MCF 10A (cell line): ENCODE measurements at places on chromosomes 1 and 21.

DNA sequence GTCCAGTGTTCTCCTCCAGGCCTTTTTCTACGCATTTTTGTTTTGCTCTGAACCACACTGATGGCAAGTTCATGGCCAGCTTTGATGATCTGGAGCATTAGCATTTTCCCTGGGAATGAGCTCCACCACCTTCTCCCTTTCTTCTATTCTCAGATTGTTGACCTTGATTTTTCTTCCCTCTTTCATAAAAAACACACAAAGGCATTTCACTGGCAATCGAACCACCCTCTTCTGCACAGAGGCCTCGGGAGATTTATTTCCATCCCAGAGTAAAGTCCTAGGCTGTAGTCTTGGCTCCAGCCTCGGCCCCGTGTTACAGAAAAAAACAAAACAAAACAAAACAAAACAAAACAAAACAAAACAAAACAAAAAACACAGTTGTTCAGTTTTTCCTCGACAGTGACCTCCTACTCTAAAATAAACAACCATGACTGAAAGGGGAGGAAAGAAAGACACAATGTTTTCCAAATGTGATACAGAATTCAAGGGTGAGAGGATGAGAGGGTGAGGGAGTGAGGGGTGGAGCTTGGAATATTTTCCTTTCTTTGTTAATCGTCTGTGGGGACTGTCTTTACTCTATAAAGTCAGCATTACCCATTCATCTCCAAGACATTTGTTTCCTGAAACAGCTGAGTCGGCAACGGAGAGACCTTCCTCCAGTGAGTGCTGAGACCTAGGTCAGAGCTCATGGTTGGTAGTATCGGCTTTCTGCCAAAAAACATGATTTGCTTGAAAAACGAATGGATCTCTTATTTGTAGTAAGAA is 29.8 kb upstream of the RNF186 start:
- no peak for DNase-seq

- peak; percentile 62 for DNase-seq
Observed at GRCh38 chr1:29849038-29849750, 612.9 kb downstream of the PTPRU start.

- DNase-seq: no peak
Observed at GRCh38 chr1:35623832-35624231, 17.5 kb downstream of the PSMB2 start.

DNA sequence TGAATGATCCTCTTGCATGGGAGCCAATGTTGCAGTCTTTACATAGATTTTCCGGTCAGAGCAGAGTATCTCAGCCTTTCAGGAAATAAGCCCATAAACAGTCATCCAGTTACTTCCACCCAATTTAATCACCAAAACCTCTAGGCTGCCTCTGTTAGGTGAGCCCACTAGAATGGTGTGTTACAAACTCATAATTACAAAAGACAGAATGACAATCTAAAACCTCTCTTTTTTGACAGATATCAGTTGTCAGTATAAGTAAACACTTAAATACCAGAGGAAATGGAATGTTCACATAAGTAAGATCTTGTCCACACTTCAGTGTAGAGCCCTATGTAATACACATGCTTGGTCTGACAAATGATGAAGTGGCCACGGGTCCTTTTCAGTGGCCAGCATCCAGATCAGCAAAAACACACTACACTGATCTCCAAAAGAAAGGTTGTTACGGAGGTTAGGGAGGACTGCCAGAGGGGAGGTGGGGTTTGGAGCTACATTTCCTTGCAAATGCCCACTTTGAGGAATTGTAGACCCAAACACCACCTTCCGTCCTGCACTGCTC is 71.3 kb upstream of the FBXO28 start:
- DNase-seq: no peak

GRCh38 chr1:205350691-205351141 is 6.0 kb downstream of the KLHDC8A start:
- no peak for DNase-seq

DNA sequence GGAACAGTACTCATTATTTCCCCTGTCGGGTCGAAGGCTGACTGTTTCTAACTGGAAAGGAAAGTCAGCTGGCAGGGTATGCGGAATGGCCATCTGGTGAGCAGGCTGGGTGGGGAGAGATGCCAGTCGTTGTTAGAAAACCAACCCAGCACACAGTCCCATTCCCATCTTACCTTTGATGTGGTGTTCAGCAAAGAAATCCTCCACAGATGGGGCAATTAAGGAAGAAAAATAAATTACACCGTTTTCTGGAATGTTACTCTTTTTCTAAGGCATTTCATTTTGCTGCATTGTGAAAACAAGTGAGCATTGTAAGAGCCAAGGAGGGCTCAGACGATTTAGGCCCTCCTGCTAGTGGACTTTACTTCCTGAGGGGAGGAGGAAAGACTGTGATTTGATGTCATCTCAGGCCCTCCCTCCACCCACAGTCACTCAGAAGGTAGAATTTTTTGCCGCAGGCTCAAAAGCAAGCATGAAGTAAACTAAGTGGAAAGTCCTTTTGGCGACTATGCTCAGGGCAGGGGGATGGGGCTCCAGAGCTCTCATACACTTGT is at the start of gene SLC16A4:
Gene SLC16A4, minus strand, starts transcription at position 335 of the 554 bp plus-strand sequence. CDS start 1,703 bp downstream, outside the sequence.
- peak; percentile 55 for DNase-seq

- peak; percentile 90 for DNase-seq
Observed at GRCh38 chr1:212514056-212514614, 81.4 kb downstream of the NENF start.

GRCh38 chr21:41927727-41928409 is 25.9 kb downstream of the C2CD2 start:
- DNase-seq: no peak

DNA sequence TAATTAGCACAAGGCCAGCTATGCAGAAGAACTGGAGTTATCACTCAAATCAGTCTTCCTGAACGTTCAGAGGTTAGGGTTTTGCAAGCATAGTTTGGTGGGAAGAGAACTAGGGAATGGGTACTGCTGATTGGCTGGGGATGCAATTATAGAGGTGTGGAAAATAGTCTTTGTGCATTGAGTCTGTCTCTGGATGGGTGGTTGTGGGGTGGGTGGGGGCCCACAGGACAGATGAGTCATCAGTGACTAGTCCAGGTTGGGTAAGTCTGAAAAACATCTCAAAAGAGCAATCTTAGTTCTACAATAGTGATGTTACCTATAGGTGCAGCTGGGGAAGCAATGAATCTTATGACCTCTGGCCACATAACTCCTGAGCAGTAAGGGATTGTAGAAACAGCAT is 89.7 kb upstream of the HMCN1 start:
- peak; percentile 60 for DNase-seq

- DNase-seq: no peak
Observed at GRCh38 chr1:173414136-173414535, 63.0 kb upstream of the PRDX6 start.

DNA sequence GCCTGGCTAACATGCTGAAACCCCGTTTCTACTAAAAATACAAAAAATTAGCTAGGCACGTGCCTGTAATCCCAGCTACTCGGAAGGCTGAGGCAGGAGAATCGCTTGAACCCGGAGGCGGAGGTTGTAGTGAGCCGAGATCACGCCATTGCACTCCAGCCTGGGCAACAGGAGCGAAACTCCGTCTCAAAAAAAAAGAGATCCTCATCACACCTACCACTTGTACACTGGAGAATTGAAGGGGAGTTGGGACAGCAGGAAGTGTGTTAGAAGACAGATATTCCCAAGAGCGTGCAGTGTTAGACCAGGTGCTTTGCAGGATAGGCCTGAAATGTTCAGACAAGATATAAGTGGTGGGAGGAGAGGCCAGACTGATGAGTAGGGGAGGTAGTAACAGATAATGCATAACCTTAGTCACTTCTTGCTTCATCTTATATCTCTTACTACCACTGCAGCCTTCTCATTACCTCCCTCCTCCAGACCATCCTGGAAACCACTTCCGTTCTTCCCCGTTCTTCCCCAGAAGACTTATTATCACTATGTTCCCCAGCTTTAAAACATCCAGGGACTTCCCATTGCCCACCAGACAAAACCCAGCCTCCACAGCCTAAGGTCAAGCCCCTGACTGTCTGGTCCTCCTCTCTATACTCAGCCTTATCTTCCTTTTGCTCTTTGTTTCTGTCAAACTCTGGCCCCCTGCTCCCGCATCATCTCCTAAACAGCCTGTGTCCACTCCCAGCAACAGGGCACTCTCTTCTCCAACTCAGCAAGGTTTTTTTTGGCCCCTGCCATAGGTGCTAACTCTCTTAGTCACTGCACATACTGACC is 21.3 kb downstream of the FAM20B start:
- DNase-seq: no peak

- no peak for DNase-seq
Observed at GRCh38 chr1:71135571-71135970, 54.7 kb upstream of the ZRANB2 start.

GRCh38 chr21:20667931-20668330 is 330.3 kb upstream of the NCAM2 start:
- DNase-seq: no peak

- DNase-seq: peak; percentile 88
Observed at GRCh38 chr1:147717051-147717705, 43.2 kb downstream of the GJA5 start.

DNA sequence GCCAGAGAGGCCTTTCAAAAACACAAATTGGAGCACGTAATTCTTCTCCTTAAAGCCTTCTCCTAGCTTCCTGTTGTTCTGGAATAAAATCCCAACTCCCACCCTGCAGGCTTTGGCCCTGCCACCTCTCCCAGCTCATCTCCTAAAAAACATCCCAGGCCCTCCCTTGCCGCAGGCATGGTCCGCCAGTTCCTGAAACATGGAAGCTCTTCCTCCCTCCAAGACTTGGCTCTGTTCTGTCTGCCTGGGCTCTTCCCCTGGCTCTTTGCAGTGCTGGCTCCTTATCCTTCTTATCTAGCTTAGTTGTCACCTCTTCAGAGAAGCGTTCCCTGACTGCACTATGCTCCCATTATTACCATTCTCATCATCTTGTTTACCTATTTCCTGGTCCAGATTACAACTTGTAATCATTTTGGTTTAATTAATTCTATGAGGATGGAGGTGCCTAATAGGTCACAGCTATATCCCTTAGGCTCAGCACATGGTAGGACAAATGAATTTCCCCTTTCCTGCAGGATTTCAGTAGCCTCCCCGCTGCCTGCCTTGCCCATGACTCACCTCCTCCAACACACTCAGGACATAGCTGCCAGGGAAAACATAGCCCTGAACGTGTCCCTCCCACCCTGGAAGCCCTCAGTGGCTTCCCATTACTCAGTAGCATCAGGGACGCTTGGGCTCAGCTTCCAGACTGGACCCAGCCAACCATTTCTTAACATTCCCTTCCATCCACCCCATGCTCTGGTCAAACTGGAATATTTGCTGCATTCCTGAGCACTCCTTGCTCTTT is 15.7 kb upstream of the IGSF21 start:
- peak; percentile 40 for DNase-seq

DNA sequence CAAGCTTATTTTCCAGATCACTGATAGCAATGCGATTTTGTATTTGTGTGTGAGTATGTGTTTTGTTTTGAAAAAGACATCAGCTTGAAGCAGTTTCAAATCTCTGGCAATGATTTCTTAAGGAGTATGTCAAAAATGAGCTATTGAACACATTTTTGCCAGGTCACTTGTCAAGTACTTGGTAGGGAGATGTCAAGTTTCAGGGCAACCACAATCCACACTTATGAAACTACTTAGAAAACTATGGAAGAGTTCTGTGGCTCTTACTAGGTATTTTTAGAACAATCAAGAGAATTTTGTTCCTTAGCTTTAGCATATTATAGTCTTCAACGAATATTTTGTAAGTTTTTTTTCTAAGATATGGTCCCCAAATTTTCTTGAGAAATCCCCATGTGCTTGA is 318.8 kb upstream of the ZRANB2 start:
- no peak for DNase-seq

GRCh38 chr1:225408249-225408648 is 19.6 kb downstream of the LBR start:
- DNase-seq: no peak

DNA sequence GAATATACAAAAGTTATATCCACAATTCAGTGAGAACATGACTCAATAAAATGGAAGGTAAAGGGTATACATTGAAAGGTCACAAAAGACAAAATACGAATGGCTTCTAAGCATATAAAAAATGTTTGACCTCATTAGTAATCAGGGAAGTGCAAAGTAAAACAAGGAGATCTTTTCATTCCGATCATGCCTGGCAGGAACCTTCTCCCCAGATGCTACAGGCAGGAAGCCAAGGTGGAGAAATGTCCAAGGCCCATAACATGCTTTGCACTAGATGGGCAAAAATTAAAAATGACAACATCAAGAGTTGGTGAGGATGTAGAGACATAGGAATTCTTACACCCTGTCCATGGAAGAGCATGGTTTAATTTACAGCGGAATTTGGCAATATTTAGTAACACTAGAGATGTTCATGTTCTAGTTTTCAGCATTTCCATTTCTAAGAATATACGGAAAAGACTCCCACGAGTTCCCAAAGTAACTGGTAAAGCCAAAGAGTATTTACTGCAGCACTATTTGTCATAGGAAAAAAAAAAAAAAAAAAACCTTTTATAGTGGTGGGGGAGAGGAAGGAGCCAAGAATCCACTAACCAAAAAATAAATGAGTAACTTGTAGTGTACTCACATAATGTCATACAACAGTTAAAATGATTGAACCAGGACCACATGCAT is 184.5 kb upstream of the KAZN start:
- DNase-seq: peak; percentile 15

DNA sequence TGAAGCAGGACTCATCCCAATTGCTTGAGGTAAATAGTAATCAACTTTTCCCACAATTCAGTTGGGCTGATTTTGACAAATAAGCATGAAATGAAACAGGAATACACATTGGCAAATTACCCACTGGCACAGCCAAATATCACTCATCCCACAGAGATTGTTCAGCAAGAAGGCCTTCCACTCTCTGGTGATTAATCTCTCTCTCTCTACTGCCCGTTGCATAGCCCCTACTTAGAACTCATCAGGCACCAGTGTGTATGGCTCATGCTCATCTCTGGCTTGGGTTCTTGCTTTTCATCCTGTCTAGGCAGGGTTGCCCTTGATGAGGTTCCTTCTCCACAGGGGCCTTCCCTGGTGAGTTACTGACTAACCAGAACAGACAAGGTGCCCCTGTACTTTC is 1.1 kb downstream of the BSDC1 start:
- no peak for DNase-seq

- DNase-seq: no peak
Observed at GRCh38 chr1:200252531-200252930, 157.3 kb downstream of the ZNF281 start.

GRCh38 chr1:44673675-44674112 is 587 bp downstream of the TMEM53 start:
- no peak for DNase-seq

DNA sequence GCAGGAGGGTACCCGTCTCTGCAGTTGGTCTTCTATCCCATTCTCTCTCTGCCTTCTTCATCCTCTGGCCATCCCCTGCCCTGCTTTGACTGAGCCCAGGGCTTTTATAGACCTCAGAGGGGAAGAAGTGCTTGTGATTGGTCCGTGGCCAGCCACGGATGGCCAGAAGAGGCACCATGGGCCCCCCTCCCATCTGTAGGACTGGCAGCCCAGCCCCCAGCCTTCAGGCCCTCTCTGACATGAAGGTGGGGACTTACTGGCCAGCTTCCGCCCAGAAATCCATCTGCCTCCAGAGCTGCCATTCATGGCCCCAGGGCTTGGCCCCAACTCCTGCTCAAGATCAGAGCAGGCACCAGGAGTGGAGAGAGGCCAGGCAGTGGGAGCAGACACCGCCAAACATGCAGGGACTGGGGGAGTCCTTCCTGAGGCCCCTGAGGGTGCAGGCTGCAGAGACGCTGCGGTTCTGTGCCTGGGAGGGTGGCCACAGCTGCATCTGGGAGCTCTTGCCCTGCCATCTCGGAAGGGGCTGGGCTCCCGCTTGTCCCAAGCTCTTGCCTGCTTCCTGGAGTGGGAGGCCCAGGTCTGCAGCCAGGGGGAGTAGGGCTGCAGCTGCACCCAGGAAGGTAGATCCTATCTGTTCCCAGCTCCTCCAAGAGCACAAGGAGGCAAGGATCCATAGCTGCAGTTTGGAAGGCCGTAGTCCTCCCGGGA is 698.6 kb upstream of the B3GALT2 start:
- DNase-seq: no peak

GRCh38 chr1:47409311-47410067 is 6.6 kb upstream of the FOXE3 start:
- DNase-seq: peak; percentile 83
